ENCODE measurements at places on chromosomes 5 and 9. TPM values are rescaled to one million over a fixed set of nuclear protein-coding genes. Genes with fewer than 3 reads are reported as not detected.

DNA sequence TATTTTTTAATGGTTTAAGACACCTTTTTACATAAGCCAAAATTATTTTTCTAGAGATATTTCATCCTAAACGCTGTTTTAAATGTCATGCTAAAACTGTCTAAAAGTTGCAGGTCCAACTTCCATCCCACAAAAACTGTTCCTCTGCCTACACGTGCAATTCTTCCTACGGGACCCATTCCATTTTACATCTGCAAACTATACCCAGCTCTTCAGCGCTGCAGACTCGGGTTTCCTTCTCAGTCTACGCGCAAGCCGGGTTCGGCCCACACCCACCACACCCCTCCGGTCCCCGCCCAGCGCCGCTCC is 8.7 kb downstream of the RANBP6 start:
- no peak for DNase-seq

DNA sequence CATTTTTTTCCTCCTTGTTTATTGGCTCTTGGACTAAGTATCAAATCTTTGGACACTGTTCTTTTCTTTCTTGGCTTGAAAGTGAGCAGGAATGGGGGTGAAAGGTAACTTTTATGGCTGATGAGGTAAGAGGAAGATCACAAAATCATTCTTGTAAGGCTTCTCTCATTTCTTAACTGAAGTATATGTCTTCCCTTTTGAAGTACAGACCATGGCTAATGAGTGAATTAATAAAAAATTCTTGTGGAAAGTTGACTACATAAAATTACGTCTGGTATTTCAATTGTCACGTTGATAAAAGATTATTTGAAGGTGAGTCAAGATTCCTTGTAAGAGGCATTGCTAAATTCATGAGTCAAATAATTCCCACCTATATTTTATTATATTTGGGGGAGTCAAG is 25.1 kb downstream of the VCAN start:
- DNase-seq: no peak

GRCh38 chr5:56616454-56617160 is 198.7 kb upstream of the MAP3K1 start:
- no peak for DNase-seq

Gene AGGF1
- 22.3 TPM for total RNA-seq

GRCh38 chr9:133080161-133080560 is 18.4 kb downstream of the CEL start:
- no peak for DNase-seq

Gene TSSK1B
- 0.26 TPM for total RNA-seq

Gene PCDHA7
- under 0.01 TPM for total RNA-seq

DNA sequence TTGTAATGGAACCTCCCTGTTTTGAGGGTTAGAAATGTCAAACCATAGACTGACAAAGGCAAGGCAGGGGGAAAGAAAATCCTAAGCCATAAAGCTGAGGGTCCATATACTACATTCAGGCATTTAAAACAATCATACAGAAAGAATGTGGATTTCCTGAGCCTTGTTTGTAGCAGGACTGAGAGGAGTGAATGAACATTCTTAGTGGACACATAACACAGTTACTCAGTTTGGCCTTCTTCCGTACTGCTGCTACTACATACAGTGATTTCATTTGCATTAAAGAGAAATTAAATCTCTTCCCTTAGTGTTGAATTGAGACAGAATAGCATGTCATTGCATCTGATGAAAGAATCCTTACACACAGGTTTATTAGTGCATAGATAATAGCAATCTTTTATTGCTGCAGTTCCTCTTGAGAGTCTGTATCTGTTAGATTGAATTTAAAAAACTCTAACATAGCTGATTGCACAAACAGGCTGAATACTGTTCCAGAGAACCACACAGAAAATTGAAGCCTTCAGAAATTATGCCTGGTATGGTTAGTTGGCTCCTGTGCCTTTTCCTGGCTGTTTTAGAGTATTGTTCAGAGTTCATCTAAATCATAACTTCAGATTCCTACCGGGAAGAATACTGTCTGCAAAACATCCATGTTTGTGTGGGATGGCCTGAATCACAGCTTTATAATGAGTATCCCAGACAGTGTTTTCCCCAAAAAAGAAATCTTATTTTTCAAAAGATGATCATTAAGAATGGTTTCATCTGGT is 2.0 kb upstream of the MTX3 start:
- no peak for DNase-seq

Data from bronchial epithelial cell (primary cell).